ENCODE measurements at places on chromosomes 7 and 10. TPM values are rescaled to one million over a fixed set of nuclear protein-coding genes. Genes with fewer than 3 reads are reported as not detected.

PAPOLB gene
- not detected for total RNA-seq

CALY gene
- not detected for total RNA-seq

EBLN1 gene
- not detected for total RNA-seq

OR2A42 gene
- total RNA-seq, result not detected

COL13A1 gene
- not detected for total RNA-seq

COL28A1 gene
- 0.04 TPM for total RNA-seq

CALCR gene
- not detected for total RNA-seq

ANKRD30A gene
- not detected for total RNA-seq

ANTXRL gene
- not detected for total RNA-seq

ZCCHC24 gene
- 0.80 TPM for total RNA-seq

UPP1 gene
- 51.1 TPM for total RNA-seq

OR6V1 gene
- total RNA-seq, result not detected

CHAT gene
- not detected for total RNA-seq

CDHR1 gene
- total RNA-seq, result 1.6 TPM

STEAP1B gene
- total RNA-seq, result not detected

DNA sequence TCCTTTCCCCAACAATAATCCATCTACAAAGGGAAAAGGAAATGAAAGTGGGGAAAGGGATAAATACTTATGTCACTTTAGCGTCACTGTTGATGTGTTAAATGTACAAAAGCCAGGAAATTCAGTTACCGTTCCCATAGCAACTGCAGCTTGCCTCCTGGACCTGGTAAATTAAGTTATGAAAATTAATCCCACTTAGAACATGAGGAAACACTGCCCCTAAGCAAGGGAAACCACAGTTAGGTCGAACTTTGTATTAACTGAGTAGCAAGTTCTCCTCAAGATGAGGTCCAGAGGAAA is 338.2 kb upstream of the AOAH start:
- DNase-seq, result no peak
- no peak overlapping the region for H3K27ac ChIP-seq
- peaks cover 27% of the 10 kb centered on the region for H3K4me1 ChIP-seq
- no peaks in the 10 kb centered on the region for H3K27me3 ChIP-seq

DNA sequence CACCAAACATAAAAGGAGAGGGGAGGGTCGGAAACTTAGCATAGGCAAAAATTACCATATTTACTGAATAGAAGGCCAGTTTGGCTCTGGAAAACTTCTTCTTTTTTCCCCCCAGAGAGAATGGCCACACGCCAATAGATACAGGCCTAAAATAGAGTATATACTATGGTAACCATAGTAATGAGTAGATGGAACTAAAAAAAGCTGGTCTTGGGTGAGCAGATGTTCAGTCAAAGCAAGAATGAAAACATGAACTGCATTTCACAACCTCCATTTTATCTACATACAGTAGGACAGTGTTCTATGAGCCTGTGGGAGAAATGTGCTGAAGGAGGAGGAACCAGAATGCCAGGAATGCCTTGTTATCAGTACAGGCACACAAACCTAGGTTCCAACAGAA is 141.7 kb upstream of the SEMA3A start:
- H3K4me1 ChIP-seq, result no peaks in the 10 kb centered on the region
- H3K4me3 ChIP-seq, result no peak overlapping the region
- peaks cover 4% of the 10 kb centered on the region for H3K27me3 ChIP-seq
- no peak overlapping the region for H3K27ac ChIP-seq
- no peak for DNase-seq

DNA sequence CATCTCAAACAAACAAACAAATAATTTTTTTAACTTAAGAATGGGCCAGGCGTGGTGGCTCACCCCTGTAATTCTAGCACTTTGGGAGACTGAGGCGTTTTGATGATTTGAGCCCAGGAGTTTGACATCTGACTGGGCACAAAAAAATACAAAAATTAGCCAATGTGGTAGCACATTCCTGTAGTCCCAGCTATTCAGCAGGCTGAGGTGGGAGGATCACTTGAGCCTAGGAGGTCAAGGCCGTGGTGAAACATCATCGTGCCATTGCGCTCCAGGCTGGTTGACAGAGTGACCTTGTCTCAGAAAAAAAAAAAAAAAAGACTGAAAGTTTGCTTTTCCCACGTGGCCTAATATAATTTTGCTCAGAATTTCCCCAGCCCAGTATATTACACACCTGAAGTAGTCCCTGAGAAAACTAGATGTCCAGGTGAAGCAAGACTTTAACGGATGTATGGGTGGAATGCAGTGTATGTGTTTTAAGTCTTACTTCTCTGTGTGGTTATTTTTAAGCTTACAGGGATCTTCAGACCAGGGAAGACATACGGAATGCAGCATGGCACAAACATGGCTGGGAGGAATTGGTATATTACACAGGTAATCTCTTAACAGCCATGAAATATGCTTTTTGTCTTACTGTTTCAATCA is 32.6 kb downstream of the NIPSNAP2 start:
- H3K4me1 ChIP-seq, result peaks cover 18% of the 10 kb centered on the region
- H3K27me3 ChIP-seq, result no peaks in the 10 kb centered on the region
- H3K27ac ChIP-seq, result no peak overlapping the region
- no peak overlapping the region for H3K4me3 ChIP-seq
- DNase-seq, result no peak

- no peaks in the 10 kb centered on the region for H3K36me3 ChIP-seq
- no peaks in the 10 kb centered on the region for H3K4me1 ChIP-seq
- peaks cover 23% of the 10 kb centered on the region for H3K27me3 ChIP-seq
- no peak overlapping the region for H3K4me3 ChIP-seq
- H3K27ac ChIP-seq, result no peak overlapping the region
These were observed 149.4 kb upstream of the PFKP start for GRCh38 chr10:2917926-2918325.

GRCh38 chr10:109932391-109932790 is 9.1 kb upstream of the XPNPEP1 start:
- H3K36me3 ChIP-seq, result no peaks in the 10 kb centered on the region
- DNase-seq, result no peak
- peaks cover 51% of the 10 kb centered on the region for H3K4me1 ChIP-seq
- no peaks in the 10 kb centered on the region for H3K27me3 ChIP-seq

- no peaks in the 10 kb centered on the region for H3K36me3 ChIP-seq
- no peaks in the 10 kb centered on the region for H3K4me1 ChIP-seq
- no peak overlapping the region for H3K27ac ChIP-seq
- no peak overlapping the region for H3K4me3 ChIP-seq
- H3K27me3 ChIP-seq, result no peaks in the 10 kb centered on the region
- DNase-seq, result no peak
These were observed 74.2 kb downstream of the FAM107B start for GRCh38 chr10:14700546-14700945.

DNA sequence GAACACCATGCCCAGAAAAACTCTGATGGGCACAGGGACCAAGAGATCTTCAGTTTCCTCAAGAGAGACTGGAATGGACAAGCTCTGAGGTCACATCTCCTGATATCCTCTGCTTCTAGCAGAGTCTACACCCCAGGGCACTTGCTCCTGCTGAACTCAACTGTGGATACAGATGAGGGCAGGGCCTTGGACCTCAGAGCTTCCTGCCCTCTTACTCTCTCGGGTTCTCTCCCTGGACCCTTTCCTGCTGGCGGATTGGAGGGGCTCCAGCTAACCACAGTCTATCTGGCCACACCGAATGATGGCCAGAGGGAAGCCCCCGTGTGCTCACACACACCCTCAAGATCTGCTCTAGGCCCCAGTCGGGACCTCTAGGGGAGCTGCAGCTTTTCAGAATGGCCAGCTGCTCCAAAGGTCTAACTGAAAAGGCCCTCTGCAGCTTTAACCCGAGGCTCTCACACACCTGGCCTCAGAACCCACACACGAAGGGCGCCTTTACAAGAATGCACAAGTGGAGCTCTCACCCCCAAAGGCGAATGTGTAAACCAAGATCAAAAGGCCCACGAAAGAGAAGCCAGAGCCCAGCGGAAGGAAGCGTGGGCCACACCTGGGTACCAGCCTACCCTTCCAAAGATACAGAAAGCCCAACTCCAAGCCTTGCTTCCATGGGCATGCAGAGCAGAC is 65.5 kb downstream of the FAM53B start:
- H3K4me1 ChIP-seq, result peaks cover 66% of the 10 kb centered on the region
- H3K27me3 ChIP-seq, result no peaks in the 10 kb centered on the region
- peaks cover 20% of the 10 kb centered on the region for H3K36me3 ChIP-seq
- DNase-seq, result peak; percentile 14
- H3K4me3 ChIP-seq, result no peak overlapping the region

- peak overlapping the region; percentile 98 for H3K4me3 ChIP-seq
- H3K36me3 ChIP-seq, result peaks cover 30% of the 10 kb centered on the region
- DNase-seq, result peak; percentile 36
- peak overlapping the region; percentile 95 for H3K27ac ChIP-seq
- H3K27me3 ChIP-seq, result no peaks in the 10 kb centered on the region
These were observed 553 bp downstream of the VDAC2 start for GRCh38 chr10:75211007-75211691.

DNA sequence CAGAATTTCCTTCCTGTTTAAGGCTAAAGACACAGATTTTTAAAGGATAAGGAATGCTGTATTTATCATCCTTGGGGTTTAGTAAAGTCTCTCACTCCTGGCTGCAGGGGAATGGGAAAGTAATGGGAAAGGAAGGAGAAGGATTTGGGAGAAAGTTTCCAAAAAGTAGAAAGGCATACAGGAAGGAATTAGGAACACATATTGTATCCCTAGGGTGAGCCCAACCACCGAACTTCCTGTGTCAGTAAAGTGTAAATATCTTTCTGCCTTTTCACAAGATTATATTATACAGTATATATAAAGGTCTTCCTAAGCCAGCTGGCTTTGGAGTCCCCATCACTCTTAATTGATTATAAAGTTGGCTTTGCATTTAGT is 12.0 kb upstream of the UBE2D1 start:
- H3K4me1 ChIP-seq, result peaks cover 8% of the 10 kb centered on the region
- no peaks in the 10 kb centered on the region for H3K27me3 ChIP-seq
- no peak for DNase-seq
- H3K36me3 ChIP-seq, result no peaks in the 10 kb centered on the region

GRCh38 chr10:84176351-84176750 is 2.8 kb downstream of the GPR15LG start:
- no peak for DNase-seq
- peak overlapping the region; percentile 30 for H3K27ac ChIP-seq
- no peaks in the 10 kb centered on the region for H3K36me3 ChIP-seq
- no peaks in the 10 kb centered on the region for H3K27me3 ChIP-seq
- H3K4me1 ChIP-seq, result peaks cover 8% of the 10 kb centered on the region

DNA sequence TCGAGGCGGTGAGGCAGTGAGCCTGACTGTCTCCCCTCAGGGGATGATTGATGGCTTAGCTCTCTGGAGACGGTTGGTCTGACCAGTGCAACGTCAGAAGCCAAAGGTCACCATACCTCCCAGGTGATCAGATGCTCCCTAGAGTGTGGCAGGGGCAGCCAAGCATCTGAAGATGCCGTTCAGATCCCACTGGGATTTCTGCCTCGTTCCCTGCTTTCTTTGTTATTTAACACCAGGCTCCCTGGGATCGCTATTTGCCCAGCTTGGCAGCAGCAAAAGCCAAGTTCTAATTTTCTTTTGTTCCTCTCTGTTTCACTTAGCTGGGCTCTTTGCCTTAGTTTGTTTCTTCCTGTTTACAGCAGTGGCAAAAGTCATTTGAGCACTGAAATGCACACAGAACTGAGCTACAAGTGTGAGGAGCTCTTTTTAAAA is 53.5 kb upstream of the SVIL start:
- H3K4me3 ChIP-seq, result no peak overlapping the region
- DNase-seq, result no peak
- peaks cover 25% of the 10 kb centered on the region for H3K36me3 ChIP-seq
- H3K27me3 ChIP-seq, result no peaks in the 10 kb centered on the region
- H3K27ac ChIP-seq, result no peak overlapping the region
- H3K4me1 ChIP-seq, result peaks cover 35% of the 10 kb centered on the region

All from activated naive CD8-positive, alpha-beta T cell treated with anti-CD3 and anti-CD28 coated beads for 36 hours (primary cell).